GM12865 (cell line): ENCODE measurements at places on chromosomes 16 and 17.

DNA sequence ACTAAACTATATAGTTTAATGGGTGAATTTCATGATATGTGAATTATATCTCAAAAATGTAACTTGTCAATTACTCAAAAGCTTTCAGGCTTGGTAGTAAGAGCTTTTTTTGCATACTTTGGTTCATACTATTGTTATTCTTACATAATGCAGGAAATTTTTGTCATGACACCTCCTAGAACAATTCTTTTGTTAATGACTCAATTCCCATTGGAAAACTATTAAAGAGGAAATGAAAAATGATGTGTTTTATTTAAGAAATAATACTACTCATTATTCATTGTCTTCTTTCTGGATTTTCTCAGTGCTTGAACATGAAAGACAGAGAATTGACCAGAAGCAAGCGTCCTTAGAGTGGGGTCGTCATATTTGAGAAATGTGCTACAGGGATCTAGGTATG lies 196.4 kb upstream of the KCNJ16 start:
- no peak for DNase-seq

DNA sequence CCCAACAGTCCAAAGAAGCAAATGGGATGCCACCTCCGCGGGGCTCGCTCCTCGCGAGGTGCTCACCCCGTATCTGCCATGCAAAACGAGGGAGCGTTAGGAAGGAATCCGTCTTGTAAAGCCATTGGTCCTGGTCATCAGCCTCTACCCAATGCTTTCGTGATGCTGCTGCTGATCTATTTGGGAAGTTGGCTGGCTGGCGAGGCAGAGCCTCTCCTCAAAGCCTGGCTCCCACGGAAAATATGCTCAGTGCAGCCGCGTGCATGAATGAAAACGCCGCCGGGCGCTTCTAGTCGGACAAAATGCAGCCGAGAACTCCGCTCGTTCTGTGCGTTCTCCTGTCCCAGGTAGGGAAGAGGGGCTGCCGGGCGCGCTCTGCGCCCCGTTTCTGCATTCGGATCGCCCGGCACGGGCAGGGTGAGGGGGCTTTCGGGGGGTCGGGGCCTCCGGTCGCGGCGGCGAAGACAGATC lies at the start of gene CDH13:
TSS of gene CDH13 (plus strand) at position 179 of the 471 bp plus-strand sequence.
- no peak for DNase-seq

DNA sequence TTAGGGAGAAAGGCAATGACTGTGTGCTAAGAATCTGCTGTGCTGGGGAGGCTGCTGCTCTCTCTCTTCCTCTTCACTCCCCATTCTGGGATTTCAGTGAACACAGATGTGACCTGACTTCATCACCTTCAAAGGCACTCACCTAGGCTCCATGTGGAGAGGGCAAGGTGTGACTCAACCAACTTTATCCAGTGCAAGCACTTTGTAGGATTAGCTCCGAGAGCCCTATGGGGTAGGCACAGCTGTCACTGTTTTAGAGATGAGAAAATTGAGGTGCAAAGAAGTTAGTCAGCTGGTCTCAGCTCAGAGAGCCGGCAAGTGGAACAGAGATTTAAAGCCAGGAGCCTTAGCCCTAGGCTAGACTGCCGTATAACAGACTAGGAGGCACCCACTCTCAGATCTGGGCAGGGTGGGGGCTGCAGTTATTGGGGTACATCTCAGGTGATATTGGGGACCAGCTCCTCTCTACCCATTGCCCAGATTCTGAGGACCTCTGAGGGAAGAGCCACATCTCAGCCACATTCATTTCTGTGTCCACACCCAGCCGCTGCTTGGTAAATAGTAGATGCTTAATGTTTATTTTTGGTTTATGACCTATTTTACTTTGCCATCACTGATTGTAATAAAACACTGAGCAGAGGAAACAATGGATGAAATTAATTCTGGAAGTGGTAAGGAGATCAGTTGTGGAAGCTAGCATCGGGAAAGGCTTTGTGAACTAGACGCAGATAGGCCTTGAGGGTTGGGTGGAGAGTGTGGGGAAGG lies 138.8 kb downstream of the CCDC182 start:
- no peak for DNase-seq

DNA sequence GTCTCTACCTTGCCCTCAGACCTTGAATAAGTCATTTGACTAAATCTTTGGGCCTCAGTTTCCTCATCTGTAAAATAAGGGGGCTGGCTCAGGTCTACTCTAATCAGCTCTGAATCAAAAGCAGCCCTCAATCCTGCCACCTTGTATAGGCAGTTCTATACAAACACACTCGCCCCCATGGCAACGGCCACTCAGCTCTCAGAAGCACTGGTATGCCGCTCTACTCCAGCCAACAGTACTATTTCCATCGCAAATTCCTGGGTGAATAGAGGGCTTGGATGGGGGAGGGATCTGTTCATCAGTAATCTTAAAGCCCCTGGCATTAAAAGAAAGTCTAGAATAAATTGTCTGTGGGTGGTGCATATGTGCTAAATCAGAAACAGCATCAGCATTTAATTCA lies 21.2 kb upstream of the TAOK1 start:
- DNase-seq: no peak

DNA sequence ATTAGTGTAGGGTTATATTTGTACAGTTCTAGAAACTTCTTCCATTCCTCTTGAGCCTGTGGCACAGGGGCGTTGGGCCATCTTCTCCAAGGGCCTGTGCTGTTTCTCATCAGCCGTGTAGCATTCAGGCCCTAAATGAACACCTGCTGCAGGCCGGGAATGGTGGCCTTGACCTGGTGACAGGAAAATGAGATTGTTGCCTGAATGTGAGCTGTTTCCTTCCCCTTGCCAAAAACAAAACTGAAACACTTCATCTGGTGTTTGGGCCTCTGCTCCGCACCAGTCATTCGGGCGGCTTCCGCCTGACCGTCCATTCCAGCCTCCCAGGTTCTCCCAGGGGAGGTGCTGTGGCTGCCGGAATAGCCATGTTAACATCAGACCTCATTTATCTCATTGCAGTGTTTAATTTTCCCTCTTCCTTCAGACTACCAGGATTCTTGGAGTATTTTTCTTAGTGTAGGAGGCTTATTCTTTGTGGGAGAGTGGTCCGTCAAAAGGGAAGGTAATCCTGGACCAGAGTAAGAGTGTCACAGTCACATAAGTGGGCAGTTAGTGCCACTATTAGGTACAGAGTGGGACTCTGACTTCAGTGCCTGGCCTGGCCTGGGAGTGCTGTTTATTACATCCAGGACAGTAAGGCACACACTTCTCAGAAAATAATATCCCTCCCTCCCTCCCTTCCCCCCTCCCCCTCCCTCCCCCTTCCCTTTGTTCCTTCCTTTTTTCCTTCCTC lies 61.9 kb downstream of the WWP2 start:
- DNase-seq: peak; percentile 87

DNA sequence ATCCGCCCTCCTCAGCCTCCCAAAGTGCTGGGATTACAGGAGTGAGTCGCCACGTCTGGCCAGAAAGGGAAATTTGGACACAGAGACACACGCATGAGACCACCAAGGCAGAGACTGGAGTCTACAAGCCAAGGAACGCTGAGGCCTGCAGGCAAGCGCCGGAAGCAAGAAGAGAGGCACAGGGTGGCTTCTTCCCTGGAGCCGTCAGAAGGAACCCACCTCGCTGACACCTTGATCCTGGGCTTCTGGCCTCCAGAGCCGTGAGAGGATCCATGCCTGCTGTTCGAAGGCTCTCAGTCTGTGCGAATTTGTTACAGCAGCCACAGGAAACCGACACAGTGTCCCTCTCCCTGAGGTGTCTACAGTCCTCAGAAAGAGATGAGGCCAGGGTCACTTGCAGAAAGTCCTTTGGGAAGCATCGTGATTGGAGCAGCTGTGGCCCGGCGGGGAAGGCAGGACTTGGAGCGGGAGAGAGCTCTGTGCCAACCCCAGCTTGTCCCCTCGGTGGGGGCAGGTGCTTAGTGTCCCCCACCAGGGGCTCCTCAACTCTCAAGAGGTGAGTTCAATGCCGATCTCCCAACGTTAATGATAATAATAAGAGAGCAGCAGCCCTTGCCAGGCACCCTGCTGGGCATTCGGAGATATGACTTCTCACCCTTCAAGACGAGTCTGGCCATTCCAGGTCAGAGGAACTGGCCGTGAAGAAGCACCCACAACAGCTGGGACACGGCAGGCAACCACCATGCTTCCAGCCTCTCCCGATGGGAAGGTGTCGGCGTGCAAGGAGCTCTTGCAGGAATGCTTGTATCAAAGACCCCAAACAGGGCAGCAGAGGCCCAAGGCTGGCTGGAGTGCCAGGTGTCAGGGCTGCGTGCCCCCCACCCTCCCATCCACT lies 68.4 kb upstream of the TNRC6C start:
- no peak for DNase-seq

GRCh38 chr17:42476411-42476810 lies 17.7 kb downstream of the ATP6V0A1 start:
- DNase-seq: no peak
